ENCODE measurements at places on chromosomes 2 and 18.

DNA sequence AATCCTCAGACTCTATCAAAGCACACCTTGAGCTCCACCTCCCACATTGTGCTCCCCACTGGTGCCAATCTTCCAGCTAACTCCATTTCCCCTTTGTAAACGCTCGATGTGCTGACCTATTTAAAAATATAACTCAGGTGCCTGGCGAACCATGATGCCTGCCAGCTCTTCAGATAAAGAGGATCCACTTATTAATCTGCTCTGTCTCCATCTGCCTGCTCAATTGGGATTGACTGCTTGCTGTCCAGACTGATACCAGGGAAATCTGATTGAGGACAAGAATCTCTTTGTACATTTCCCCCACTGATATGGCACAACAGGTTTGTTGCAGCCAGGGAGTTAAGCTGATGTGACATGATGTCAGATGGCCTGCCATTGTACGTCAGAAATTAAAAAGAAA is 2036.5 kb upstream of the CELF4 start:
- no peak for DNase-seq

GRCh38 chr2:199307461-199307860 is 150.3 kb downstream of the SATB2 start:
- no peak for DNase-seq

GRCh38 chr2:207338220-207338607 is 172.5 kb upstream of the KLF7 start:
- DNase-seq: no peak

- DNase-seq: no peak
These were observed 128.4 kb downstream of the MYO3B start for GRCh38 chr2:170306293-170306873.

DNA sequence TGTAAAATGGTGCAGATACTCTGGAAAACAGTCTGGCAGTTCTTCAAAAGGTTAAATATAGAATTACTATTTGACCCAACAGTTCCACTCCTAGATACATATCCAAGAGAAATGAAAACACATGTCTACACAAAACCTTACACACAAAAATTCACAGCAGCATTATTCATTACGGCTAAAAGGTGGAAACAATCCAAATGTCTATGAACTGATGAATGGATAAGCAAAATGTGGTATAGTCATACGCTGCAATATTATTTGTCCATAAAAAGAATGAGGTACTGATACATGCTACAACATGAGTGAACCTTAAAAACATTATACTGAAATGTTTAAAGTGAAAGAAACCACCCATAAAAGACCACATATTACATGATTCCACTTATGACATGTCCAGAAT is 4.0 kb downstream of the CYP27C1 start:
- no peak for DNase-seq

DNA sequence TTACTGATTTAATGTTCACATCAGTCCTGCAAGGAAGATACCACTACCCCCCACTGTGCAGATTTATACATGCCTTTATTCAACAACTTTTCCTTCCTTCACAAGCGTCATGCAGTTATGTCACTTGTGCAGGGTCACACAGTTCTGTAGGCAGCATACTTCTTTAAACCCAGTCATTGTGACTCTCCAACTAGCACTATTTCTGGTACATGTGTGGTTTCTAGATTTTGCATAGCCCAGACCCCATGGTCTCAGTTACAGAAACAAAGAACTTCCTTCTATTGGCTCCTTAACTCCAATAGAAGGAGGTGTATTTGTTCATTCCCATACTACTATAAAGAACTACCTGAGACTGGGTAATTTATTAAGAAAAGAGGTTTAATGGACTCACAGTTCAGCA is 333.1 kb downstream of the ZNF516 start:
- no peak for DNase-seq

- no peak for DNase-seq
These were observed 215.4 kb downstream of the ZNF521 start for GRCh38 chr18:25136416-25137196.

DNA sequence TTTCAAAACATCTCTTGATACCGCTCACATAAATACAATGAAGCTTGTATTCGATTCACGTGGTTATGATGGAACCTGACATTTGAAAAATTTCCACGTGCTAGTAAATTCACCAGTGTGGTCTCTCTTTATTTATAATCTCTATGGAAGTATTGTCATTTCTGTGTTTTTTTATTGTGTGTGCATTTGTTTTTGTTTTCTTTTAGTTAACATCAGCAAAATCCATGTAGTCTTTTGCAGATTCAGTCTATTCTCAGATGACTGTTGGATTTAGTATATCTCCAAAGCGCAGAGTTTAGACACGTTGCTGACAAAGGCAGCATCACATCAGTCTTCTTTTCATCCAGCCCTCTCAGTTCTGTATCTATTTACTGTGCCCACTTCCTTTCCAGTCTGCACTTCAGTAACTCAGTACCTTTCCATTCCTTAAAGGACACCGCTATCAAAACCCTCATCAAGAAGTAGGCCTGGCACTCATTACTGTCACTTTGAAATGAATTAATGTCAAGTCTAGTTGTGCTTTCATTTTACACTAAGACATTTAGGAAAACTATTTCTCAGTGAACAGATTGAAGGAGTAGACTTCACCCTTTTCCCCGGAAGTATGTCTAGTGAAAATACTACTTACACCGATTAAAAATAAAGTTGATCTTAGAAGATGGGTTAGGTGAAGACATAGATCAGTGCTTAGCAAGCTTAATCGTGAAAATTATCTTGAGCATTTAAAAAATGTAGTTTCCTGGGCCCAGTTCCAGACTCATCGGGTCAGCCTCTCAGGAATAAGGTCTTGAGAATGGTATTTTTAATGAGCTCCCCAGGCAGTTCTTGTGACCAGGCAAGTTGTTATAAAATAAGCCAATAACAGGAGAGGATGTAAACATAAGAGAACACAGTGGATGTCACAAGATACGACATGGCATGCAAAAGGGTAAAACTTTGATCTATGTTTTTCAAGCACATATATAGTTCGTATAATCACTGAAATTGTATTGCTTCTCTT is 506.8 kb upstream of the ZEB2 start:
- DNase-seq: no peak

GRCh38 chr18:40534723-40535122 is 1420.3 kb upstream of the PIK3C3 start:
- no peak for DNase-seq

- DNase-seq: no peak
These were observed 28.0 kb downstream of the SERPINB11 start for GRCh38 chr18:63730773-63731172.
